ENCODE measurements at places on chromosomes 1 and 21.

DNA sequence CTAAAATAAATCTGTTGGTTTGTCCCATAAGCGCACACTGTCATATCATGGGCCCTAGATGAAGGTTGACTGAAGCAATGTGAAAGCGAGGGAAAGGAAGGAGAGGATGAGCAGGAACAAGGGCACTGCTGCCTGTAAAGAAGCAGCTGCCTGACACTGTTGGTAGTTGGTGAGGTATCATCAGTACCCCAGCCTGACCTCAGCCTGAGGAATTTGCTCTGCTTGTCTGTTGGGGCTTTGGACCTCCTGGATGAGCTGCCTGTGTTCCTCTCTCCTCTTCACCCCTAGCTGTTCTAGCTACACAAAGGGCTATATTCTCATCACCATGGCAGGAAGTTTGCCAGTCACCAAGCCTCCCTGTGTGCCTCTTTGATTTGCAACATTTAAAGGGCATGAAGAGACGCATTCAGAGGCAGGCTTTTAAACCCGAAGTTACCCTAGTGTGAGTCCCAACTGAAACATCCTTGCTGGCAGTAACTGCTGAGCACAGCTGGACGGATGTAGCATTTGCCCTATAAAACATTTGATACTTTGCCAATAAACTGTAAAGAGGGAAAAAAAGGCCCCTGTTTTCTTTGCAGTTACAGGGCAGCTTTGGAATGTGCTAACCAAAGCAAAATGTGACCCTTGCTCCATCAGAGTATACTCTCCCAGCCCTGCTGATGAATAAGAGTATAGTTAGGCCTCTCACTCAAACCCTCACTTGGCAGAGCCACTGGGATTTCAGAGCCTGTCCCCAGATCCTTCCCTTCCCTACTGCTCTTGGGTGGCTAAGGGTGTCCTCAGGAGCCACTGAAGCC, 22.2 kb upstream of the SPATA6 start:
- no peak for DNase-seq

GRCh38 chr21:34345091-34345871, 18.5 kb upstream of the KCNE2 start:
- no peak for DNase-seq

DNA sequence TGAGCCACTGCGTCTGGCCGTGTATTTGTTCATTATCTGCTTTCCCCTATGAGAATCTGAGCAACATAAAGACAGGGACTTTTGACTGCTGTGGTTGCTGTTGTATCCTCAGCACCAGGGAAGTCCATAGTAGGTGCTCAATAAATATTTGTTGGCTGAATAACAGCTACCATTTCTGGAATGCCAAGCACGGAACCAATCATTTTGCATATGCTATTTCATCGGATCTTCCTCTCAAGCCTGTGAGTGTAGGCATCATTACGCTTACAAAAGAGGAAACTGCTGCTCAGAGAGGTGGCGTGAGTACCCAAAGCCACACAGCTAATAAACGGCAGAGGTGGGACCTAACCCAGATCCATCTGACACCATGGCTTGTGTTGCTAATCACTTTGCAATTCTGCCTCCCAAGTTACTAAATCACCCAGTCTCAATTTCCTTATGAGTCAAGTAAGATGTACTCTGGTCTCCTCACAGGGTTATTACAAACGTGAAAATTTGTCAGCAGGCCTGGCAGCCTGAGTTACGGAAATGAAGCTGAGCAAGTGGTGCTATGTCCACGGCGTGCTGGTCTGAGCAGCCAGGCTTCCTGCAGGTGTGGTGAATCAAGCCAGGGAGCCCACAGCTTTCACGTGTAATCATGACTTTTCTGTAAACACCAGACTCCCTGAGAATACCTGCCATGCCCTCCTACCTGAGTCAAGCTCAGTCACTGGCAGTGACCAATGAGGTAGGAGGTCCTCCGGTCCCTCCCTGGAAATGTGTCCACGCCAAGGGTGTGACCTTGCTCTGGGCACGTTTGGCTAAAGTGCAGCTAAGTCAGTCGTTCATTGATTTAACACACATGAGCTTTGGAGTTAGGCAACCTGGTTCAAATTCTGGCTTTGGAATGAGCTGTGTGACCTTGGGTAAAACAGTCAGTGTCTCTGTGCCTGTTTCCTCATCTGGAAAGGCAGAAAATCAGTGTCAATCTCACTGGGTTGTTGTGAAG, 4.8 kb upstream of the RHCE start:
- DNase-seq, result no peak

GRCh38 chr1:174890024-174890423, 109.7 kb upstream of the CACYBP start:
- no peak for DNase-seq

GRCh38 chr1:46461809-46462448, 27.7 kb upstream of the DMBX1 start:
- no peak for DNase-seq

- no peak for DNase-seq
Measured at GRCh38 chr1:32848354-32849063, 22.2 kb downstream of the FNDC5 start.

Data from activated CD8-positive, alpha-beta memory T cell treated with anti-CD3 and anti-CD28 coated beads for 4 hours (primary cell).